ENCODE measurements at places on chromosomes 11 and 22.

DNA sequence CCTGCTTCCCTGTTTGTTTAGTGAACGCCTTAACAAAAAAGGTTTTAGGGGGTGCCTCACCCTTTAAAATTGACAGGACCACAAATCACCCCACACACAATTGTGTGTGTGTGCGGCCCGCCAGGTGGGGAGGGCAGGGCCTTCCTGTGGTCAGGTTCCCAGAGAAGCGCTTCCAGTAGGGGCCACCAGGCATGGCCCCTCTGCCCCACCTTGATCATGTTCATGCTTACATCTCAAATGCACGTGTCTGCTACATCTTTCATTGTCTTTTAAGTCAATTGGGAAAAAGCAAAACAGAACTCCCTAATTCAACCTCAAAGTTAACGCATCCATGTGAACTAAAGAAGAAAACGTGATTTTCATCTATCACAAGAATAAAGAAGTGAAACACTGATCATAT, 1335.3 kb downstream of the TBC1D22A start:
- no peak for DNase-seq

DNA sequence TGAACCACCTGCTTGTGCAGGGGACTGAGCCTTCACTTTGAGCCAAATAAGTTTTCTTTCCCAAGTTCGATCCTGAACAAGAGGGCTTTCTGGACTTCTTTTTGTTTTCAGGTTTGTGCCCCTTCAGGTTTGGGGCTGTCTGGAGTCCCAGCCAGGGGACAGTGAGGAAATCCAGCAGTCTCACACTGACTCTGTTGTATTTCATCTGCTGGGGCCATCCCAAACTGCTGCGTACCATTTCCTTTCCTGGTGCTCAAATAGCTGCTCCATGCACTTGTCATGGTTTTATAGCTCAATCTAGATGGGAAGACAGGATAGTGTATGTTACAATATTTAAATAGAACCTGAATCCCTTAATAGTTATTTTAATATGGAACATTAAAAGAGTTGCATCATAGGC, 66.3 kb upstream of the IGLL5 start:
- no peak for DNase-seq

GRCh38 chr22:42891008-42891407, 33.9 kb upstream of the ARFGAP3 start:
- no peak for DNase-seq

GRCh38 chr22:48838846-48839730, 988.6 kb downstream of the BRD1 start:
- DNase-seq: no peak

- DNase-seq: no peak
These were observed 323.4 kb downstream of the SHANK2 start for GRCh38 chr11:70928854-70929598.

DNA sequence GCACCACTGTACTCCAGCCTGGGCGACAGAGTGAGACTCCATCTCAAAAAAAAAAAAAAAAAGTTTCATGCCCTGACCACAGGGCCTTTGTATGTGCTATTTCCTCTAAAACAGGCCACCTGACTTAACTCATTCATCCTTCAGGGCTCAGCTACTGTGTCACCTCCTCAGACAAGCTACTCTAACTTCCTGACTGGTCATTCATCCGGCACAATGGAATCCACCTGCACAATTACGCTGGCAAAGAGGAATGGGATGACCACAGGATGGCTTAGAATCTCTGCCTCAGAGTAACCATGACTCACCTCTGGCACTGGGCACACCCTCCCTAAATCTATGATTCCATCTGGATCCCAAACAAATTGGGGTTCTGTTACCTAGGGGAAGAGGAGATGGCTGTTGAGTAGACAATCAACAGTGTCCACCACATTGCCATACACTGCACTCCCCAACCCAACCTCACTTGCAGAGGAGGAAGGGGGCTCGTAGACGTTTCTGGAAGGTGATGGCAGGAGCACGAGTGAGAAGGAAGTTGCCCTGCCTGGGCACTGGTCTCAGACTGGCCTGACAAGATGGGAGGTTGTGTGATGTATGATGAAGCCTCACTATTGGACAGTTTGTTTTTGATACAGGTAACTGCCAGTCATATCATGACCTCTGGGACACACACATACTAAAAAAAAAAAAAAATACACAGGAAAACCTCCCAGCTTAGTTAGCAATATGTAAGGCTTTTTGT, 22.8 kb upstream of the HMOX1 start:
- DNase-seq: no peak

- no peak for DNase-seq
These were observed 35.6 kb upstream of the GALNT18 start for GRCh38 chr11:11657218-11657955.

DNA sequence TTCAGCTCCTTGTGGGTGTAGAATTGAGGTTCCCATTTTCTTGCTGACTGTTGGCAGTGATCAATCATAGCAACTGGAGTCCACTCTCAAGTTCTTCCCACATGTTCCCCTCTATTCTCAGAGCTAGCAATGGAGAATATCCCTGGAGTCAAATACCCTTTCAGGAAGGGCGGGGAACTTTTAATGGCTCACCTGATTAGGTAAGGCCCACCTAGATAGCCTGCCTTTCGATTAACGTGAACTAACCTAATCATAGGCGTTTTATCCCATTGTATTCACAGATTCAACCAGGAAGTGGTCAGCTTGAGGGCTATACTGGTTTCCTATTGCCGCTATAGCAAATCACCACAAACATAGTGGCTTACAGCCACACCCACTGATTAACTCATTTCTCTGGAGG, 7.1 kb upstream of the LRRC55 start:
- DNase-seq: no peak

- DNase-seq: no peak
These were observed 972.7 kb downstream of the BRD1 start for GRCh38 chr22:48855013-48855412.

DNA sequence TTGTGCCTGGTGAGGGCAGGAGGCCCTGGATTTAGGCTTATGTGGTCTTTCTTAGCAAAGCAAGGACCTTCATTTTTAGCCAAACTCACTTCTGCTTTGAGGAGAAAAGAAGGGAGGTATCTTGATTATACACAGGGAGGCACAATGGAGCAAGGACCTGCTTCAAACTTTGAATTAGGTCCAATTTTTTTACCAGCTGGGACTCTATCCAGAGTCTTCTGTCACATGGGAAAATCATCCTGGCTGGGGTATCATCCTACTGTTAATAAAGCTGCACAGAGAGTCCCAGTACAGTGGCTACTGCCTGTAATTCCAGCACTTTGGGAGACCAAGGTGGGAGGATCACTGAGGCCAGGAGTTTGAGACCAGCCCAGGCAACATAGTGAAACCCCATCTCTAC, 87.8 kb downstream of the CWC15 start:
- DNase-seq: no peak

- DNase-seq: no peak
These were observed 10.8 kb downstream of the TTLL8 start for GRCh38 chr22:50047346-50047745.

GRCh38 chr22:46792061-46792796, 29.8 kb downstream of the TBC1D22A start:
- DNase-seq: no peak

DNA sequence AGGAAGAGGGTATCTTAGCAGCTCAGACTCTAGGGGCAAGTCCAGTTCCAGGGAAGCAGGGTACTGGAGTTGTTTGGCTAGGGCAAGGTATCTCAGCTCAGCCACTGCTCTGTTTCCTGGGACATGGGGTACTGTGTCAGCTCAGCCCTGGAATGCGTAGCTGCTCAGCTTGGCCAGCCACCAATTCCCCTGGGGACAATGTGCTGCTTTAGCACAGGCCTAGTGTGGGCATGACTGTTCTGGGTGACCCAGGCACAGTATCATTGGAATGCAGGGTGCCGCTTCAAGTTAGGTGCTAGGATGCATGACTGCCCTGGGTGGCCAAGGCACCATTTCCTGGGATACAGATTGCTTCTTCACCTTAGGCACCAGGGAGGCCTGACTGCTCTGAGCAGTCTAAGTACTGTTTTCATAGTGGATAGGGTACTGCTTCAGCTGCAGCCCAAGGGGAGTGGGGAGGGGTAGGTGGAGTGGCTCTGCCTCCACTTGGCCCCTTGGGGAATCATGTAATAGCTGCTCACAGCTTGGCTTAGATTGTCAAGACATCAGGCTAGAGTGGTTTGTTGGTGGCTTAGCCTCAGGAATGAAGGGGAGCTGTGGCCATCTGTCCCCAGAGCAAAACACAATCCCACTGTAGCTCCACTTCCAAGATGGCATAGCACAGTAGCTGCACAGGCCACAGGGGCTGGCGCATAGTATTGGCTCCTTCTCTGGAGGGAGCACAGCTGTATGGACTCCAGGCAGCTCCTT, 36.0 kb downstream of the MADD start:
- no peak for DNase-seq

DNA sequence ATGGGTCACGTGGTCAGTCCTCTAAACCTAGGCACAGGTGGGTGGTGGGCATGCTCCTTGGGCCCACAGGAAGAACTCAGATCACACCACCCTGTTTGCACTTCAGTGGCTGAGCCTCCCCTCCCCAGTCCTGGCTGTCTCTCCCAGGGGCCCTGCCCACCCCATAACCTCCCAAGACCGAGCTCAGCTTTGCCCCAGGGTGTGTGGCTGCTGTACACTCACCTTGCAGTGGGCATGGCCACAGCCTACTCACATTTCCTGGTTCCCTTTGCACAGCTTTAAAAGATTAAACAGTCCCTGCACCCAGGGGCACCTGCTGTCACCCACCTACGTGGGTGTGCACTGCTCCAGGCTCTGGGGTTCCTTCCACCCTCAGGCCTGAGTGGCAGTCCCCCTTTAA, 13.8 kb downstream of the TRIOBP start:
- DNase-seq: no peak

GRCh38 chr11:57460758-57461749, 726 bp downstream of the RTN4RL2 start:
- DNase-seq: peak; percentile 35

GRCh38 chr11:69874984-69875624, 55.9 kb upstream of the FGF3 start:
- no peak for DNase-seq

DNA sequence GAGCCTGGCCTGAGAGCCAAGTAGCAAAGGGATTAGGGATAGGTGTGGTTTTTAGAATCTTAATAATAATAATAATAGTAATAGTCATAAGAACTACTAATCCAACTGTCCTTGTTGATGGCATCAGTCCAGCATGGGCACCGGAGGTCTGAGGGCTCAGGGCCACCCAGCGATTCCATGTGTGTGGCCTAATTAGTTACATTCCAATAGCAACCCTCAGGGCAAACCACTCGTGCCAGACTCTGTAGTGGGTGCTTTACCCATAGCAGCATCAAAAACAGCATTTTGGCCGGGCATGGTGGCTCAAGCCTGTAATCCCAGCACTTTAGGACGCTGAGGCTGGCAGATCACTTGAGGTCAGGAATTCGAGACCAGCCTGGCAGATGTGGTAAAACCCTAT, 19.0 kb upstream of the MYH9 start:
- no peak for DNase-seq

DNA sequence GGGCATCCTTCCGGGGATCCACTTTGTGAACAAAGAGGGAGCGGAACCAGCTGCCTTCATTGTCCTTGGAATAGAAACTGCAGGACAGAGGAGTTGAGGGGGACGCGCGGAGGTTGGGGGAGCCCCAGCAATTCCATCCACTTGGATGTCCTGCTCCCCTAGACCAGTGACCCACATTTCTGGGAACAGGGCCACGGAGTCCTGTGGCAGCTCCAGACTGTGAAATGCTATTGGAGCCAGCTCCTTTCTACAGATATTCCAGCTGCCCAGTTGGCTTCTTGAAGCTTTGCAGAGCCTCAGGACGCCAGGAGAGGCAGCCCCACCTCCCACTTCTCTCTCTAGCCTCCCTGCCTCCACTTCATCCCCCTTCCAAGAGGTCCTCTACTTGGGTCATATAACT, 10.5 kb downstream of the NIPSNAP1 start:
- no peak for DNase-seq

- DNase-seq: no peak
These were observed 40.6 kb downstream of the BARX2 start for GRCh38 chr11:129416080-129416820.

- DNase-seq: peak; percentile 59
These were observed 2.0 kb downstream of the MRGPRF start for GRCh38 chr11:69010964-69011623.

DNA sequence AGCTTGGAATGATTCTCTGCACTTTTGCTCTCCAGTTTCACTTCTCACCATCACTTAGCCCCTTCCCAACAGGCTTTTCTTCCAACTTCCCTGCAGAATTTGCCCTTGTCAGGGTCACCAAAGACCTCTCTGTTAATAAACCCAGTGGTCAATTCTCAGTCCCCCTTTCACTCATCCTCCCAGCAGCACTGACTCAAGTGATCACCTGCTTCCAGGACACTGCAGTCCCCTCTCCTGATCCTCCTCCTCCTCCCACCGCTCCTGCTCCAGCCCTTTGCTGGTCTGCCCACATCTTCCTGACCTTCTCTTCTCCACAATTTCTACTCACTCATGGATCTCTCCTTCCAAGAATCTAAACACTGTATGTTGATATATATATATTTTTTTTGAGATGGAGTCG, 57.9 kb downstream of the SHISAL1 start:
- DNase-seq: no peak

DNA sequence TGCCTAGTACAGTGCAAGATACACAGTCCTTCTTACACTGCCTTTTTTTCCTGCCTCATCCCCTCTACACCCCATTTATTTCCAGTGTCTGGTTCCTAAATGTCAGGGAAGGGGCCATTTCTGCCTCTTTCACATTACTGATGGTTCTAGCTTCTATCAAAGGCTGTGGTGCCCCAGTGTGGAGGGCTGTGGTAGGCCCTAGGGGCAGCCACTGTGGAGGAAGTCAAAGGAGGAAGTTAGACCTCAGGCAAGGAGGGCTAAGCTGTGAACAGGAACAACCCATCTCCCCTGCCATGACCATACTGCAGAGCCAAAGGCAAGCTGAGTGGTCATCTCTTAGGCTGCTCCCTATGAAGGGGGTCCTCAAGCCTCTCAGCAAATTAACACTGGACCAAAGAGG, 81.9 kb upstream of the CRTAM start:
- no peak for DNase-seq

DNA sequence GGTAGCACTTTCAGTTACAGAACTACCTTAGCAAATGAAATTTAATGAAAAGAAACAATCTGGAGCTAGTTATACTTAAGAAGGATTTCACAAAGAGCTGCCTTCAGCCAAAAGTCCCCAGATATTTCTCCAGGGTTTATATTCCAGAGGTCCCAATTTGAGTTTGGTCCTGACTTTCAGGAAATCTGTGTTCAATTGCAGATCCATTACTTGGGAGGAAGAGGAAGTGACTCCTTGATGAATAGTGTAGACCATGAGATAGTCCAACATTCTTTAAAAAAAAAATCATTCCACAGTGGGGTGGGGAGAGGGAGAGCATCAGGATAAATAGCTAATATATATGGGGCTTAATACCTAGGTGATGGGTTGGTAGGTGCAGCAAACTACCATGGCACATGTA, 117.6 kb upstream of the ARHGAP20 start:
- no peak for DNase-seq

GRCh38 chr11:125947419-125948277, 1.8 kb downstream of the VSIG10L2 start:
- DNase-seq: no peak

- DNase-seq: no peak
These were observed 62.6 kb upstream of the PRSS23 start for GRCh38 chr11:86737737-86738136.
